Endodermal cell (in vitro differentiated cells): ENCODE measurements at places on chromosomes 6 and 20. TPM values are rescaled to one million over a fixed set of nuclear protein-coding genes. Genes with fewer than 3 reads are reported as not detected.

- DNase-seq, result no peak
These were observed 3.2 kb upstream of the NCR2 start for GRCh38 chr6:41332241-41332640.

SLC18B1 gene
- 9.6 and 10.9 TPM in 2 replicates for total RNA-seq

DNA sequence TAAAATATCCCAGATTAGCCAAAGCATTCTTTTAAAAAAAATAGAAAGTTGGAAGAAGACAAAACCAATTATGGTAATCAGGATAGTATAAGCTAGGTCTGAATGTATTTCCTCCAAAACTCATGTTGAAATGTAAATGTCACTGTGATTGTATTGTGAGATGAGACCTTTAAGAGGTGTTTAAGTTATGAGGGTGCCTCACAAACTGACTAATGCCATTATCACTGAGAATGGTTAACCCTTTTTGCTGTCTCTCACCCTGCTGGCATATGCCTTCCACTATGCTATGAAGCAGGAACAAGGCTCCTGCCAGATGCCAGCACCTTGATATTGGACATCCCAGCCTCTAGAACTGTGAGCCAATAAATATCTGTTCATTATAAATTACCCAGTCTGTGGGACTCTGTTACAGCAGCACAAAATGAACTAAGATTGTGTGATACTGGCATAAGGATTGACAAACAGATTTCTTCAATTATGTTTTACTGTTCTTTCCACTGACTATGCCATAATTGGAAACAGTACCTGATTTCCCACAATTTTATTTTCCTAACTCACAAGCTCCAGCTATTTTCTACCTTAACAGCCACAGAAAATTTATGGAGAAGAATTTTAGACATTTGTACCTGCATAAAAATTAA is 63.8 kb downstream of the IBTK start:
- no peak for DNase-seq

RIN2 gene
- total RNA-seq, result 6.4 to 17.6 TPM (median 17.0 TPM) in 3 replicates

DNA sequence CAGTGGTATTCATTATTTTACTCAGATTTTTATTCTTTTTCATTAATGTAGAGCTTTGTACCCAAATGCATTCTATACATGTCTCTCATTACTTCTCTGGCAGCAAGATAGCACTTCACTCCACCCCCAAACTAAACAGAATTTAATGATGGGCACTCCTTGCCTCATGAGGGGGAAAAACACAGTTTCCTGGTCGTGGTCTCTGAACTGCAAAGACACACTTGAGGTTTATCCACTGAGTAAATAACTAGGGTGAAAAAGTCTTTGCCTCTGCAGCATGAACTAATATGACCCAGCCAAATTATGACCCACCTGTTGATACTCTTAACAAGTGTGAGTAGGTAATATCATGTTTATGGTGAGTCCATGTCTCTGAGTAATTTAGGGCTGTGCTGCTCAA is 785.2 kb upstream of the FLRT3 start:
- DNase-seq, result no peak

- DNase-seq, result no peak
These were observed 8.8 kb upstream of the OSTM1 start for GRCh38 chr6:108083349-108083748.

DNA sequence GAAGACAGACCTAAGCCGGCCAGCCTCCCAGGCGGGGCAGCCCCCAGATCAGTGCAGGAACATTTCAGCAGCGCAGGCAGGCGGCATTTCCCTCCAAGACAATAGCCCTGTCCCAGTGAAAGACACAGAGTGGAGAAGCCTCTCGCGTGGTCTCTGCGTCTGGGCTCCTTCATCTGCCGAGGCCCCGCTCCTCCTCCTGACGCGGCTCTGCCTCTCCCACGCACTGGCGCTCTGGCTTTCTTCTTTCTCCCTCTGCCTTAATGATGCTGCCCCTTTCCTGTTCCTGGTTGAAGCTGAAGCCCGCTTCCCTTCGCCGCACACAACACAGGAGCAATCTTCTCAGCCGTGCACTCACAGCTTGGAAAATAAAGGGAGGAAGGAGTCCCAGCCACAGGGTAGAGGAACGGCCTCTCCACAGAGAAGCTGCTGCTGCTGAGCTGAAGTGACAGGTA is 347.5 kb downstream of the CDH4 start:
- DNase-seq, result no peak

DNA sequence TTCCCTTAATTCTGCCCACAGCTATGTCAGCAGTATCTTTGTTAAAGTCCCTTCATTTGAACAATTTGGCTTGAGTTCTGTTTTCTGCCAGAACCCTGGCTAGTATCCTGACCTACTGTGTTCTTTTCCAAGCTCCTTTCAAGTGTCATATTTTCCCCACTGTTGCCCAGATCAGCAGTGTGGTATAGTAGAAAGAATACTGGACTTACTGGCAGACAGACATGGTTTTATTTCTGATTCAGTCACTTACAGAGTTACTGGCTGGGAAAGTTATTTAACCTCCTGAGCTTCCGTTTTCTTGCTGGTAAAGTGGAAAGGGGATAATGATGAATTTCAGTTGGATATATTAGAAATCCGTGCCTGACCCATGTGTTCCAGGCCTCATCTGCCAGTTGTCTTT is 39.8 kb upstream of the RAB23 start:
- DNase-seq, result no peak

DNA sequence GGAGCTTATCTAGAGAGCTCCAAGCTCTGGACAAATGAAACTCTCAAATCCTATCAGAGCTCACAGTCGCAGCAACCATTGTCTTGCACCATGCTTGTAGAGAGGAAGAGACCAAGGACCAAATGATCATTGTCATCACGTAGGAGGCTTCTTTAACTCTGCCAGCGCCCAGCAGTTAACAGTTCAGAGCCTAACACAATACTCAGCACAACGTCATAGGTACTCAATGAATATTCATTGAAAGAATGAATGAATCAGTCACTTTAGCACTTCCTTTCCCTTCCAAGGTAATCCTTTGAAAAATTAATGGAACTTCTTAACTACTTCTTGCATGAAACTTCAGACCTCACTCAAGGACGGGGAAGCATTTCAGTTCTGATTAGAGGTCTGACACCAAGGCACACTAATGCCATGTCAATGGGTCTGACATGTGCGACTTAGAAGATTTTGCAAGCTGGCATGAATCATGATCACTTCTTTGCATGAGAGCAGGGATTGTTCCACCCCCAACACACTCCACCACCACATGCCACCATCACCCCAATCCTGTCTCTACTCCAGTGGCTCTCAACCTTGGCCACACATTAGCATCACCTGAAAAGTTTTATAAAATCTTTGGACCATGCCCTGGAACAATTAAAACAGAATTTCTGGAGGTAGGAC is 45.1 kb downstream of the KHDC1L start:
- DNase-seq, result no peak

NT5E gene
- total RNA-seq, result 0.29 and 0.33 TPM in 2 replicates

CCN2 gene
- total RNA-seq, result 26.3 to 55.2 TPM (median 29.4 TPM) in 3 replicates

- DNase-seq, result peak; percentile 85
These were observed at the start of gene LAMA4 for GRCh38 chr6:112253841-112254816. LAMA4 (minus strand) TSS chr6:112254567; CDS start chr6:112254150, 417 bp downstream.

HSPA1L gene
- 0.87 to 1.4 TPM (median 1.2 TPM) in 3 replicates for total RNA-seq

- DNase-seq, result peak; percentile 96
These were observed at the start of the genes RPRD1B and TTI1 for GRCh38 chr20:38033330-38034107. RPRD1B (plus strand) TSS chr20:38033746; CDS start chr20:38033948, 202 bp downstream. TTI1 (minus strand) TSS chr20:38033456; CDS start chr20:38013816, 19,640 bp downstream.

SLPI gene
- not detected in 3 replicates for total RNA-seq

SLC32A1 gene
- total RNA-seq, result 1.3 TPM in 1 of 3 replicates, not detected in the others

DNA sequence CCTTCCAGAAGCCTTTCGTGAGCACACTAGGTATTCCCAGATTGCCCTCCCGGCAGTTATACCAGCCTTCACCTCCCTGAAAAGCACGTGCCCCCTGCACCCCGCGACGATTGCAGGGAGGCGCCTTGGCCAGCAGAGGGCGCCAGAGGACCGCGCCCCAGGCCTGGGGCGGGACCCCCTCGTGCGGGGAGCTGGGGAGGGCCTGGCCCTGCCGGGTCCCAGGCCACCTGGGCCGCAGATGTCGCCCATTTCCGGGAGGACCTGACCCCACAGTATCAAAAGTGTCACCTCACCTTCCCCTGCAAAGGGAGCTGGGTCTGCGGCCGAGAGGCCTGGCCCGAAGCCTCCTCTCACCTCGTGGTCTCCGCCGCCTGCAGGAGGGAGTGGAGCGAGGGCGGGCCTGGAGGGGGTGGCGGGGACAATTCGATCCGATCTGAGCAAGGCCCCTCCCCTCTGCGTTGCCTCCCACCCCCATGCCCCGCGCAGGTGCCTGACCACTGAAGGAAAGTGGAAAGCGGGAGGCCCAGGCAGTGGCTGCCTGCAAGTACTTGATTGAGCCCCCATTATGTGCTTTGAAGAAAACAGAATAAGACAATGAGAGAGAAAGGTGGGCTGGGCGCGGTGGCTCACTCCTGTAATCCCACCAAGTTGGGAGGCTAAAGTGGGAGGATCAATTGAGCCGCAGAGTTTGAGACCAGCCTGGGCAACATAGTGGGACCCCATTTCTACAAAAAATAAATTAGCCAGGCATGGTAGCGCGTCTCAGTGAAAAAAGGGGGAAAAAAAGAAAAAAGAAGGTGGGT is 3.5 kb upstream of the SNAI1 start:
- DNase-seq, result peak; percentile 92

DNA sequence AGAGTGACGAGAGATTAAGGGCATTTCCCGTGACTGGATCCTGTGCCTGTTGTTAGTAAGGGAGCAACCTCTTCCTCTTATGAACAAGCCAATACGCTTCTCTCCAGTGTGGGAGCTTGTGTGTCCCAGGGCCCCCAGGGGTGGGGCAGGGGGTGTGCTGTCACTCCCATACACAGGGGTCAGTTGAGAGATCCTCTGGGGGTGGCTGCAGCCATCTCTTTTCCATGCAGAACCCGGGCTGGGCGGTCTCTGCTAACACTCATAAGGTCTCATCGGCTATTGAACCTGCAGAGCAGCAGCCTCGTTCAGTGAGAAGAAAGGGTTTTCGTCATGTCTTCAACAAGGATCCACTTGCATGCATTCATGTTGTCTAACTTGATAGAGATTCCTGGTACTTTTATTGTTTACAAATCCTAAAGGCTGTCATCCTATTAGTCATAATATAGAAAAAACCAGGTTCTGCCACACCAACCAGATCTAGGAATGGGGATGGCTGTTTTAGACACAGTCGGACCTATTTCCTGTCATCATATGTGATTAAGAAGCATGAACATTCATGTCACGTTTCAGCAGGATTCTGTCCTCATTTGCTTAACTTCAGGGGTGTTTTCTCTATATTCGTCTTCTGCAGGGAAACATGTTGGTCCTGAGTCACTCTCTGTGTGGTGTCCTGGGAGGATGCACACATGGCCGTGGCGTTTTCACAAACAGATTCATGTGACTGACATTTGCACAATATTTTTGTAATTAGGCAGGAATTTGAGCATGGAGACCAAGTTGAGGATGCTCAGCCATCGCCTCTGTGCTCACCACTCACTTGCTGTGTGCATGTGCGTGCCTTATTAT is 13.3 kb upstream of the THBS2 start:
- no peak for DNase-seq

GRCh38 chr6:116354236-116354635 is 16.5 kb upstream of the DSE start:
- no peak for DNase-seq

UBE2C gene
- total RNA-seq, result 139 and 157 TPM in 2 replicates

GRCh38 chr6:110756817-110757216 is 58.5 kb downstream of the CDK19 start:
- no peak for DNase-seq

OPRL1 gene
- 3.3 and 4.1 TPM in 2 replicates for total RNA-seq

GRCh38 chr20:57761413-57761734 is 51.6 kb upstream of the PMEPA1 start:
- DNase-seq, result peak; percentile 28

- DNase-seq, result no peak
These were observed 373.4 kb upstream of the AGPAT4 start for GRCh38 chr6:161647234-161647633.

STX11 gene
- total RNA-seq, result 0.29 to 0.38 TPM in 2 of 3 replicates, not detected in the other

GRCh38 chr6:129507059-129507807 is 202.7 kb downstream of the ARHGAP18 start:
- DNase-seq, result no peak

DNA sequence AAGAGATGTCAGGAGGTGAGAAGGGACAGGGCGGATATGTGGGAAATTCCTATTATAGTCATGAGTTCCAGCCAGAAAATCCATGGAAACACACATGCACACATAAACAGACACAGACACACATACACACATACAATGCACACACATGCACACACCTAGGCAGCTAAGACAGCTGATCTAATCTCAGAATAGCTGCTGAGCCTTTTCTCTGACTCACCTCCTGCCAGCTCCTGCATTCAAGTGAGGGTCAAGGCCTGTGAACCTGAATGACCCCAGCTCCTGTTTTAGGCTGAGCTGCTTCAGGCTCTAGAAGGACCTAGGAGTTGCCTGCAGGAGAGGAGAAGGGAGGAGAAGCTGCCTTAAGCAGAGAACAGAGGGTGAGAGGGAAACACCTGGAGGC is 21.6 kb upstream of the RAET1L start:
- no peak for DNase-seq

DNA sequence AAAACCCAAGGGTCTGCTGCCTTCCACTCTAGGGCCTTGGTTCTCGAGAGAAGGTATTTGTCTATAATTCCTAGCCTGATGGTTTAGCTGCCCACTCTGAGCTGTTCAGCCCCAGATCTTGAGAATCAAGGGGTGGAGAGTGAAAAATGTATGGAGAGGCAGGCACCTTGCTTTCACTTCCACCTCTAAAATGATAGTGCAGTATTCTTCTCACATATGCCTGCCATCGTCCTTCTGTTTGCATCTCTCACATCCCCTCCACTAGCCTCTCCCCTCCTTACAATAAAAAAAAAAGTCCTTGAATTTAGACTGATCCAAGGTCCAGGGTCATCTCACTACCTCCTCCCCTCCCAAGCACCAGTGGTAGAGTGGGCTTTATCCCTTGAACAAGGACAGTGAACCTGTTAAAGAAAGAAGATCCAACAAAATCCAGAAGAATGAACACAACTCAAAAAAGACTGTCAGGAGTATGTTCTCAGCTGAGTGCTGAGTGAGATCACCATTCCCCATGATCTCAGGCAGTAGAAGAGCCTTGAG is 104.2 kb downstream of the HIVEP1 start:
- DNase-seq, result no peak

DNA sequence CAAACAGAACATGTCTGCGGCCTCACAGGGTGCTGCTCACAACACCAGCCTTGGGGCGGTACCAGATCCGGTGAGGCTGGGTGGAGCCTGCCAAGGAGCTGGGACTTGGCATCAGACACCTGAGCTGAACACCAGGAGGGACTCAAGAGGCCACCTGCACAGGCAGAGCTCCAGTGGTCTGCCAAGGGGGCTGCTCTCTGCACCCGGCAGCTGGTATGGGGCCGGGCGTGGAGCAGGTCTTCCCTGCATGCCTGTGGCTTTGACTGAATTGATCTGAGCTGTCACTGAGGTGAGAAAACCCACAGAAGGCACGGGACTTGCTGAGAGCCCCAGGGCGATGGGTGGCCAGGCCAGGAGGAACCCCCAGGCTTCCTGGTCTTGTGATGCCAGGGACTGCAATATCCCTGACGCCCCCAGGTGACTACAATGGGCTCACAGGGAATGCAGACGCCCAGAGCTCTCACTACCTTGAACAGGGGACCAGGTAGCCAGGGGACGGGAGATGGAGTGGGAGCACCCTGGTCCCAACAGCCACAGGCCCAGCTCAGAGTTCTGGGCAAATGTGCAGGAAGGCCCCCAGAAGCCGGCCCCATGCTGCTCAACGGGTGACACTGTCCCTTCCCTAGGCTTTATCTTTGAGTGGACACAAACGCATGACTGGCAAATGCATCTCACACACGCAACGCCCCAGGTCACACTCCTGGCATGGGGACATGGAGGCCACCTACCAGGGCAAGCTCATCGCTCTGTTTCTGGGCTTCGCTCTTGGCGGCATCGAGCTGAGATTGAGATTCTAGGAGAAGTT is 48.2 kb downstream of the DSTN start:
- no peak for DNase-seq
